ENCODE measurements at places on chromosomes 11 and 22. TPM values are rescaled to one million over a fixed set of nuclear protein-coding genes. Genes with fewer than 3 reads are reported as not detected.

The APOC3 gene
- total RNA-seq, result not detected

The HEPHL1 gene
- total RNA-seq, result not detected

The CHRNA10 gene
- 0.13 TPM for total RNA-seq

The PRR33 gene
- not detected for total RNA-seq

The MAPK11 gene
- 19.9 TPM for total RNA-seq

The B3GAT1 gene
- total RNA-seq, result not detected

The FOLR2 gene
- total RNA-seq, result not detected

The CCDC87 gene
- 0.13 TPM for total RNA-seq

The OPCML gene
- not detected for total RNA-seq

The OTOG gene
- total RNA-seq, result not detected

The PAX6 gene
- not detected for total RNA-seq

The MS4A2 gene
- total RNA-seq, result not detected

The TMEM191B gene
- 0.13 TPM for total RNA-seq

The SLC22A25 gene
- total RNA-seq, result not detected

The LIF gene
- 0.25 TPM for total RNA-seq

The CNTN5 gene
- not detected for total RNA-seq

The NLRP14 gene
- total RNA-seq, result under 0.01 TPM

The MS4A3 gene
- not detected for total RNA-seq

The LRRC75B gene
- 4.6 TPM for total RNA-seq

The SSTR3 gene
- total RNA-seq, result not detected

The SPON1 gene
- total RNA-seq, result under 0.01 TPM

The KRTAP5-8 gene
- total RNA-seq, result not detected

The OR52W1 gene
- total RNA-seq, result not detected

The PTPN5 gene
- not detected for total RNA-seq

The UPB1 gene
- total RNA-seq, result under 0.01 TPM

The OR2D2 gene
- 0.25 TPM for total RNA-seq

The P2RY6 gene
- total RNA-seq, result 0.26 TPM

The SART1 gene
- 27.8 TPM for total RNA-seq

The ABCC8 gene
- not detected for total RNA-seq

The KIF18A gene
- 8.7 TPM for total RNA-seq

The CCDC134 gene
- 4.2 TPM for total RNA-seq

The PLEKHA7 gene
- total RNA-seq, result 3.4 TPM

The MRGPRF gene
- total RNA-seq, result 0.13 TPM

The ZNF195 gene
- total RNA-seq, result 19.8 TPM

The AAMDC gene
- total RNA-seq, result 31.6 TPM

The RTN4R gene
- 2.3 TPM for total RNA-seq

The VPREB1 gene
- not detected for total RNA-seq

The SBF1 gene
- total RNA-seq, result 26.7 TPM

The SPI1 gene
- total RNA-seq, result under 0.01 TPM

The PRRG4 gene
- total RNA-seq, result 1.9 TPM

The SYT9 gene
- total RNA-seq, result 0.77 TPM

The MS4A12 gene
- not detected for total RNA-seq

The SLC17A6 gene
- total RNA-seq, result not detected

The MPZL2 gene
- 5.6 TPM for total RNA-seq

The PLAAT2 gene
- total RNA-seq, result not detected

The INCENP gene
- 17.7 TPM for total RNA-seq

The RIMBP3C gene
- total RNA-seq, result 0.13 TPM
